ENCODE measurements at places on chromosomes 16 and 17. TPM values are rescaled to one million over a fixed set of nuclear protein-coding genes. Genes with fewer than 3 reads are reported as not detected.

SLC16A6 gene
- 2.1 TPM for total RNA-seq

- H3K4me1 ChIP-seq, result peaks cover 23% of the 10 kb centered on the region
- no peak overlapping the region for H3K4me3 ChIP-seq
- H3K36me3 ChIP-seq, result no peaks in the 10 kb centered on the region
- peak; percentile 87 for DNase-seq
- H3K27me3 ChIP-seq, result no peaks in the 10 kb centered on the region
Observed at GRCh38 chr17:78315355-78316114, 44.3 kb downstream of the SOCS3 start.

EPX gene
- not detected for total RNA-seq

DNA sequence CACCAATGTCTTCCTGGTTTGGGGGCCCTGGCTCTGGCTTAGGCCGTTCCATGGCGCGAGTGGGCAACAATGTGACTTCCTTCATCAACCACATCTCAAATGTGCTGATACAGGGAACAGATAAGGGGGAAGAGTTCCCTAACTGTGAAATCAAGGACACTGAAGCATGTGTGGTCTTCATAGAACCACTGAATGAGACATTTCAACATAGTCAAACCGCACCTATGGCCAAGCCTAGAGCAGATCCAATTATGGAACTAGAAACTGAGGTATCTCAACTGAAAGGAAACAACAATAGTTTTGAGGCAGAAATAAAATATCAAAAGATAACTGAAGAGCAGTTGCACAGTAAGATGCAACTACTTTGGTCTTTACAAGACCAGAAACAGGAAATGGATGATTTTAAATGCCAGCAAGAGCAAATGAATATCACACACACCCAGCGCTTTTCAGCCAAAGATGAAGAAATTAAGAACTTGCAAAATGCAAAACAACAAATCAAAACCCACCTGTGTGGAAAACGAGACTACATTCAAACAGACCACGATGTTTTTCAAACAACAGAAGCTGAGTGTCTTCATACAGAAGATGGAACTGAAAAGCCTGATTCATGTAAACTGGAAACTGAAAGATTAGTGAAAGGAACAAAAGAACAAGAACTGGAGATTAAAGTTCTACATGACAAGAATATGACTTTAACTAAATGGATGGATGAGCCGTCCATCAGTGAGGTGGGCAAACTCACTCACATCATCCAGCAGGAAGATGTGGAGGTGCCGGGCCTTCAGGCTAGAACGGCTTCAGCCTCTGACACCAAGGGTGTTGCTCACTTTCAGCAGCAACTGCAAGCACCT lies 18.1 kb upstream of the LCMT1 start:
- no peak overlapping the region for H3K4me3 ChIP-seq
- DNase-seq, result no peak
- H3K27me3 ChIP-seq, result no peaks in the 10 kb centered on the region
- H3K36me3 ChIP-seq, result no peaks in the 10 kb centered on the region
- H3K4me1 ChIP-seq, result no peaks in the 10 kb centered on the region

- H3K36me3 ChIP-seq, result no peaks in the 10 kb centered on the region
- no peak for DNase-seq
- H3K27me3 ChIP-seq, result no peaks in the 10 kb centered on the region
- H3K4me1 ChIP-seq, result no peaks in the 10 kb centered on the region
- no peak overlapping the region for H3K4me3 ChIP-seq
- no peak overlapping the region for H3K27ac ChIP-seq
Observed at GRCh38 chr16:82835487-82836155, 208.9 kb downstream of the CDH13 start.

Measured in ovary (tissue), 10 donors.